ENCODE measurements at places on chromosomes 13 and 19.

DNA sequence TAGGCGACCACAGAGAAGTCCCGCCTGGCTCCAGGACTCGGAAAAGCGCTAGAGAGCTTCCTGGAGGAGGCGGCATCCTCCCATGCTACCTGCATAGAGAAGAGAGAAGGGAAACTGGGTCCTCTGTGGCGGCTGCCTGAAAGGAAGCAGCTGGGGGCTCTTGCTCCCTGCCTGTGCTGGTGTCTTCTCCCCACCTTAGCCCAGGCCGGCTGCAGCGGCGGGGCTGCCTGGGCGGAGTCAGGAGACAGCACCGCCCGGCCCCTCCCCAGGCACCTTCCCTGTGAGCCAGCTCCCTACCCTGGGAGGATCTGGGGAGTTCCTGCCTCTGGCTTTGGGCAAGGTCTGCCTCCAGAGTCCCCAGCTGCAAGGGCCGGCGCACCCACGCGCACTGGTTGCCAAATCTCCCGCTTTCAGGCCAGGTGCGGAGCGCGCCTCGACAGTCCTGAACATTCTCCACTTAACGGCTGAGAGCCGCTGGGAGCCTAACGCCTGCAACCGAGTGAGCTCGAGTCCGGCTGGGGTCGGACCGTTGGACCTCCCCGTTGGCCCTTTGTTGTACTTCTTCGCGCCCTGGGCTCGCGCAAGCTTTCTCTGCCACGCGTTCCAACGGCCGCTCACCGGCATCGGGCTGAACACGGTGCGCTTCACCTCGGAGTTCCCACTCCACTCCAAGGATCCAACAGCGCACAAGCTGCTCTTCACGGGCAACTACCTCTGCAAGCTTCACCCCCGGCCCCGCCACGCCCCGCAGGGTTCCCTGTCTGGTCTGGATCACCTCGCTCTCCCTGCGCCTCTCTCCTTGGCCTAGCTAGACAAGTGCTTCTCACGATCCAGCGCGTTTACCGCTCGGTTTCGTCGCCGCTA lies 21.8 kb upstream of the ZNF30 start:
- no peak for DNase-seq
- H3K4me3 ChIP-seq: no peak overlapping the region
- H3K4me1 ChIP-seq: no peaks in the 10 kb centered on the region
- no peak overlapping the region for H3K27ac ChIP-seq
- H3K27me3 ChIP-seq: peaks cover 20% of the 10 kb centered on the region
- H3K36me3 ChIP-seq: no peaks in the 10 kb centered on the region

DNA sequence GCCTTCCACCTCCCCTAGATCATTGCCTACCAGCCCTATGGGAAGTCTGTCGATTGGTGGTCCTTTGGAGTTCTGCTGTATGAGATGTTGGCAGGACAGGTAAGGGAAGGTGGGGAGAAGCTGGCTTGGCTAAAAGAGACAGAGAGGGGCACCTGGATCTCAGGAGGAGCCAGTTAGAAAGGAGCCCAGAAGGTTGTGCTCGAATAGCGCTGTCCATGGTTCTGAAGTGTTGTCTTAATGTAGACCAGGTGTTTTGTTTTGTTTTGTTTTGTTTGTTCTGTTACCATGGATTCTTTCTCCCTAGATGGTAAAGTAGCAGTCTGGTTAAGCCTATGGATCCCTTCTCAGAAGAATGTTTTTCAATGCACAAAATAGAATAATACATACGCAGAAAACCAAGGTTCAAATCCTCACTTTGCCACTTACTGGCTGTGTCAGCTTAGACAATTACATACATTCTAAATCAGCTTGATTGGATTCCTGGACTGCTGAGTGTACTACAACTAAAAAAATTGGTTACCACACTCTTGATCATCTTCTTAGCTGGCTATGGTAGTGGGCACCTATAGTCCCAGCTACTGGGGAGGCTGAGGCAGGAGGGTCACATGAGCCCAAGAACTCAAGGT lies 5.9 kb upstream of the CACNG7 start:
- no peaks in the 10 kb centered on the region for H3K4me1 ChIP-seq
- H3K27ac ChIP-seq: no peak overlapping the region
- no peaks in the 10 kb centered on the region for H3K36me3 ChIP-seq
- H3K4me3 ChIP-seq: no peak overlapping the region
- peak; percentile 52 for DNase-seq
- peaks cover 5% of the 10 kb centered on the region for H3K27me3 ChIP-seq

DNA sequence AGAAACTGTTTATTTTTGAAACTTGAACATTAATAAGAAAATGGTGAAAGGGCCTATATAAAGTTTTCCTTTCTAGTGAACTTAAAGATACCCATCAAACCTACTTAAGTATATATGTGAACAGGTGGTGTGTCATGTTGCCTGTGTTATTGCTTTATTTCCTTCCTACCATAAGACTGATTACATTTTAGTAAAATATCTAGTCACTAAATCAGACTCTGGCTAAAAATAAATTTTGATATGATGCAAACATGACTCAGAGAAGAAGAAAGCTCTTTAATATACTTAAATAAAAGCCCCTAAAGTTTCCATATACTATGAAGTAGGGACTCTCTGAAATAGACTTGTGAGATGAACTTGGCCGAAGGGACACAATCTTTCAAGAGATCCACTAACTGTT lies 35.1 kb upstream of the FBXL3 start:
- peaks cover 31% of the 10 kb centered on the region for H3K36me3 ChIP-seq
- no peaks in the 10 kb centered on the region for H3K27me3 ChIP-seq
- no peak for DNase-seq
- peaks cover 13% of the 10 kb centered on the region for H3K4me1 ChIP-seq

DNA sequence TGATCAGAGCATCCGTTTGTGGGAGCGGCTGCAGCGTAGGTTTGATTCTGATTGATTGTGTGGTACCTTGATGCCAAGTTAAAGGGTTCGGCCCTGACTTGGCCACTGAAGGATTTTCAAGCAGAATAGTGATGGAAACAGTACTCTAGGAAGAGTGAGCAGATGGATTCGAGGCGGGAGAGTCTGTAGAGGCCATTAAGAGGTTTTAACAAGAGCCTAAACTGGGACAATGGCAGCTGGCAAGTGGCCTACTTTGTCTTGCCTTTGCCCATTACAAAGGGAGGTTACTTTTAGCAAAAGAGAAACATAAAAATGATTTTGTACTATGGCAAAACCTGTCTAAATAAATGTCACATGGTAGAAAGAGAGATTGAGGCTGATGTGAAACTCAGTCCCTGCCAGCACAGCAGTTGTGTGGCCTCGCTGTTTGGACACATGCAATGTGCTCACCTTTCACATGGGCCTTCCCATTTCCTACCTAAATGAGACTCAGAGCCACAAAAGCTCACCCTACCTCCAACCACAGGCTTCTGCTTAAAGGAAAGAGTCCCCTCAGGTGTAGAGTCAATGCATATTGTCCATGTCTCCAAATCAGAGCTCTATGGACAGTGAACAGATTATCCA lies 62.4 kb upstream of the RAP2A start:
- no peak for DNase-seq
- no peaks in the 10 kb centered on the region for H3K27me3 ChIP-seq
- H3K27ac ChIP-seq: no peak overlapping the region

DNA sequence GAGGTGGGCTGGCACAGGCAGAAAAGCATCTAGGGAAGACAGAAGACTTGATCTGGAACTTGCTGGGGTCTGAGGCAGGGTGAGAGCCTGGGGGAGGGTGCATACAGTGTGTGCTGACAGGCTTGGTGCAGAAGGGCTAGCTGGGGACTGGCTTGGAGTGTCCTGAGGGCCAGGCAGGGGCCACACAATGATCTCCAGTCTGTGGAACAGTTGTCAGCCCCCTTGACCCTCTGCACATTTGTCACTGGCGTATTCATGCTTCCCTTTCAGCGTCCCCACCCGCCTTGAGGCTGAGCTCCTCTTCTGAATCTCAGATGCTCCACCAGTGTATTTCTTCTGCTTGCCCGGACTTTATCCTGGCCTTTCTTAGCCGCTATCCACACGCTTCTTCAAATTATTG lies 2.8 kb upstream of the MICU2 start:
- DNase-seq: no peak
- 0 out of 2 replicates have a peak, but pooled peaks cover 2% of the 10 kb centered on the region for H3K27me3 ChIP-seq
- peak overlapping the region; percentile 43 for H3K4me3 ChIP-seq

DNA sequence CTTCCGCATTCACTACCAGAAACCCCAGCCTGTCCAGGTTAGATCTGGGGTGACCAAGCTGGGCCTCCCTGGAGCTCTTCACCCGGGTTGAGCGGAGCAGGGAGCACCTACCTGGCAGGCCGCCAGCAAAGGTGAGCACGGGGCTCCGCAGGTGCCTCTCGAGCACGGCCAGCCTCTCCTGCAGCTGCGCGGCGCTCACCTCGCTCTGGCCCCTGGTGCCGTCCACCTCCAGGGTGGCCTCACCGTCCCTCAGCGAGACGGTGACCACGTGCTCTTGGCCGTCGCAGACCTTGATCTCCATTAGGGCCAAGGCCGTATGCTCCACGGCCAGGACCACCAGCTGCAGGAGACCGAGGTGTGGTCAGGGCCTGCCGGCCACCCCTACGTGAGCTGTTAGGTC lies 42.0 kb downstream of the GAS6 start:
- DNase-seq: no peak
- no peak overlapping the region for H3K27ac ChIP-seq
- H3K4me3 ChIP-seq: no peak overlapping the region
- H3K4me1 ChIP-seq: no peaks in the 10 kb centered on the region
- H3K36me3 ChIP-seq: no peaks in the 10 kb centered on the region

DNA sequence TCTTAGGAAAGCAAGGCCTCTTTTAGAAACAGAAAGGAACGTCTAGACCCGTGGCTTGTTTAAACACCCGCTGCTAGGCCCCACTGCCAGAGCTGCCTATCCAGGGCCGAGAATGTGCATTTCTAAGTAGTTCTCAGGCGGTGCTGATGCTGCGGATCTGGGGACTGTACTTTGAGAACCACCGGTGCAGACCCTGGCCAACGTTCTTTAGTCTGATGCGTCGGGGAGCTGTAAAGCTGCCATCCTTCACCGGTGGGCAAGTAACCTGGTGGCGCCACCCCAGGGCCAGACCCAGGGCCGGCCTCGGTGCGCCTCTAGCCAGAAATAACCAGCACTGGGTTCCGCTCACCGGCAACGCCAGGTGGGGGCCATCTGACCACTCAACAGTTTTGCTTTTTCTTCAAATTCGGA lies 47.1 kb downstream of the TGDS start:
- peak overlapping the region; percentile 74 for H3K27ac ChIP-seq
- peak; percentile 49 for DNase-seq
- H3K27me3 ChIP-seq: no peaks in the 10 kb centered on the region
- peak overlapping the region; percentile 92 for H3K4me3 ChIP-seq
- H3K4me1 ChIP-seq: peaks cover 33% of the 10 kb centered on the region

DNA sequence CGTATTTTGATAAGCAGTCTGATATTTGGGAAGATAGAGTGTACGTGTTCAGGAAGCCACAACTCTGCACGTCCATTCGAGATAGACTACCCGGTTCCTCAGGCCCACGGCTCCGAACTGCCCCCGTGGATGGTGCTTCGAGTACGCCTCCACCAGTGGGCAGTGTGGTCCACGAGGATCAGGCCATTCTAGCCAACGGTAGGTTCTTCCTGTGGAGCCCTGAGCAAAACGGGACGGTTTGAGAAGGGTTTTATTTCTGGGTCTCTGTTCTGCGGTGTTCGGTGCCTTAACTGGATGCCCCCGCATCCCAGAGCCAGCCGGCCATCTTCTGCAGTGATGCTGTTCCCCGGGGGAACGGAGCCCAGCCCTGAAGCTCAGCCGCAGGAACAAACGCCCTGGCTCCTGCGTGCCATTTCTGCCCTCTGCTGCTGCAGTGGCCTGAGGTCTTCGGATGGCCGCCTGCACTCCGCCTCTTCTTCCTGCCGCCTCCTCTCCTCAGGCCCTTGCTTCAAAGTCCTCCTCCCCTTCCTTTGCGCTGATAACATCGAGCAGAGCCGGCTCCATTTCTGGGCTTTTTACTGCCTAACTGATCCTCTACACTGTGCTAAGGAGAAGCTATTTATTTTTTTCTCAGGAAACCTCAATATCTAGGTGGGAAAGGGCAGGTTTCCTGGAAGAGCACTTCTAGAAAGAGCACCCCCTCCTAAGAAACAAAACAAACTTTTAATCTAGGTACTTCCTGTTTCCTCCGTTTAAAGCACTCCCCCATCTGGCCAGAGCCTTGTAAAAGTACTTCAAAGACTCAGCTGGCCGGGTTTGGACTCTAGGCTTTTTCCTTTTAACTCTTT lies 36.2 kb upstream of the SLC46A3 start:
- H3K27ac ChIP-seq: no peak overlapping the region
- DNase-seq: peak; percentile 11
- H3K4me1 ChIP-seq: no peaks in the 10 kb centered on the region
- H3K36me3 ChIP-seq: no peaks in the 10 kb centered on the region

DNA sequence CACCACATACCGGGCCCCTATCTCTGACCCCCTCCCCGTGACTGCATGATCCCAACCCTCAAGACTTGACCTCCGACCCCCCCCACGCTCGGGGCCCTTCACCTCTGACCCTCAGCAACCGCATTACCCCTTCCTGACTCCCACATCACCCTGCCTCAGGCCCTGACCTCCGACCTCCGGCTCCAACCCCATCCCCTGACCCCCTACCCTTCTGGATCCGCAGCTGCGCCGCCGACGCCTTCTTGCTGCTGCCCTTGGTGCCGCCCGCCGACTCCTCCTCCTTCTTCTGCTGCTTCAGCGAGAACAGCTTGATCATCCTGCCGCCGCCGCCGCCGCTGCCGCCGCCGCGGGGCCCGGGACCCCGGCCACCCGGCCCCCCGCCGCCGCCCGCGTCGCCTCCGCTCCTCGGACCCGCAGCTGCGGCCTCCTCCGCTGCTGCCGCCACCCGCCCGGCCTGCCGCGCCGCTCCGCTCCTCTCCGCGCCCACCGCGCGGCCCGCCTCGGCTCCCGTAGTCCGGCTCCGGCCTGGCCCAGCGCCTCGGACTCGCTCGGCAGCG lies at the start of gene UBE2M:
Gene UBE2M, minus strand, starts transcription at position 546 of the 557 bp plus-strand sequence. Its CDS starts 230 bp downstream, at position 316.
- H3K36me3 ChIP-seq: peaks cover 9% of the 10 kb centered on the region
- H3K27me3 ChIP-seq: no peaks in the 10 kb centered on the region

- H3K4me1 ChIP-seq: peaks cover 60% of the 10 kb centered on the region
- H3K4me3 ChIP-seq: no peak overlapping the region
- H3K36me3 ChIP-seq: peaks cover 47% of the 10 kb centered on the region
- DNase-seq: no peak
- H3K27ac ChIP-seq: peak overlapping the region; percentile 94
These were observed 110.9 kb downstream of the KL start for GRCh38 chr13:33127009-33127551.

DNA sequence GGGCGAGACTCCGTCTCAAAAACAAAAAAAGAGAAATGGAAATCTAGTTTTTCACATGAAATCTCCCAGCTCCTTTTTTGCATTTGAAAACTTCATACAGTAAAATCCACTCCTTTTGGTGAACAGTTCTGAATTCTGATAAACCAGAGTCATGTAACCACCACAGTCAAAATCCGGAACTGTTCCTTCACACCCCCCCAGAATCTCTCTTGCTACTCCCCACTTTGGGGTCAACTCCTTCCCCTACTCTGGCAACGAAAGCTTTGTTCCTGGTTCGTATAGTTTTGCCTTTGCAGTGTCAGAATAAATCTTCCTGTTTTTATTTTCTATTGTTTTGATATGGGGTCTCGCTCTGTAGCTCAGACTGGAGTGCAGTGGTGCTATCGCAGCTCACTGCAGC lies 23.7 kb downstream of the RCN3 start:
- H3K36me3 ChIP-seq: peaks cover 2% of the 10 kb centered on the region
- peaks cover 25% of the 10 kb centered on the region for H3K4me1 ChIP-seq
- no peak for DNase-seq
- H3K4me3 ChIP-seq: no peak overlapping the region
- no peaks in the 10 kb centered on the region for H3K27me3 ChIP-seq
- H3K27ac ChIP-seq: no peak overlapping the region
